ENCODE measurements at places on chromosomes 13 and 19.

DNA sequence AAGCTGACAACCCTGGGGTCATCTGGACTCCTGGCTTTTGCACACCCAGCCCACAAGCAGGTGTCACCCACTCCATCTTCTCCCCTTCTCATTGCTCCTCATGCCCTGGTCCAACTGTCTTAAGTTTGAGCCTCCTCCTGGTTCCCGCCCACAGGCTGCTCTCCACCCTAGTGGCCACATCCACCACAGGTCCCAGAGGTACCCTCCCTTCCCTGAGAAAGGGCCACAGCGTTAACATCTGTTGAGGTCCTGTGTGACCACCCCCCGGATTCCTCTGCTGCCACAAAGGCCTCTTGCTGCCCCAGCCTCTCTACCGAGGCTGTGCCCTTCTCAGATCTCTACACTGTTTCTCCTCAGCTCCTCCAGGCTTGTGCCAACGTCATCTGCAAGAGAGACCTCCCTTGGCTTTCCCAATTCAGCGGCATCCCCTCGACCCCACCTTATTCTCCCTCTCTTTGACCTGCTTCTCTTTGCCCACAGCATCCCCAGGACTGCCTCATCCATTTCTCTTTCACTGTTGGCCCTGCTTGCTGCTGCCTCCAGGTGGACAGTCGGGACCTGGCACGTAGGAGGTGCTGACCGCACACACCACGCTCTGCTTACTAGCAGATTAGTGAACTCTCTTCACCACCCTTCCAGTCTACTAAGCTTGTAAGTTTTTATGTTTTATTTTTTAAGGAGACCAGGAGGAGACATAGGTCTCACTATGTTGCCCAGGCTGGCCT lies 33.3 kb downstream of the SUGP2 start:
- no peak for DNase-seq

DNA sequence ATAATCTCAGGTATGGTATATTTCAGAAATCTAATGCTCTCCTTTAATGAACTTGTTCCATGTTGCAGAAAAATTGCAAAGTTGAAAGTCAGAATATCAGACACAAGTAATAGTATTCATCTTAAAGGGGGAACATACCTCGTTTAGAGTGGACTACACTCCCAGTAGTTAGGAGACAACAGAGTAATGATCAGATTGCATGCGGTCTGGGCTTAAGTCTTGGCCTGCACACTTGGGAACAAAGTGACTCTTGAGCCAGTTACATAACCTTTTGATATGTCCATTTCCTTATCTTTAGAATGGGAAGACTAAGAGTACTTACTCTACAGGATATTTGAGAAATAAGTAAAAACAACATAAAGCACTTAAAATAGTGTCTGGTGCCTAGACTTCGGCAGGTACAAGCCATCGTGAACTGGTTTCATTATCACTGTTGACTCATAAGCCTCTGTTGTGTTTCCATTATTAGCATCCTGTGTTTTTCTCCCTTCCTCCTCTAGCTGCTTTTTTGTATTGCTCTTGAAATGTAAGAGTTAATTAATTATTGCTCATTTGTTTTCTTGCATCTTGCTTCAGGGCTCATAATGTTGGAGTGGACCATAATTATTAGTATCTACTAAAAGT lies 53.0 kb downstream of the DPY19L3 start:
- no peak for DNase-seq

DNA sequence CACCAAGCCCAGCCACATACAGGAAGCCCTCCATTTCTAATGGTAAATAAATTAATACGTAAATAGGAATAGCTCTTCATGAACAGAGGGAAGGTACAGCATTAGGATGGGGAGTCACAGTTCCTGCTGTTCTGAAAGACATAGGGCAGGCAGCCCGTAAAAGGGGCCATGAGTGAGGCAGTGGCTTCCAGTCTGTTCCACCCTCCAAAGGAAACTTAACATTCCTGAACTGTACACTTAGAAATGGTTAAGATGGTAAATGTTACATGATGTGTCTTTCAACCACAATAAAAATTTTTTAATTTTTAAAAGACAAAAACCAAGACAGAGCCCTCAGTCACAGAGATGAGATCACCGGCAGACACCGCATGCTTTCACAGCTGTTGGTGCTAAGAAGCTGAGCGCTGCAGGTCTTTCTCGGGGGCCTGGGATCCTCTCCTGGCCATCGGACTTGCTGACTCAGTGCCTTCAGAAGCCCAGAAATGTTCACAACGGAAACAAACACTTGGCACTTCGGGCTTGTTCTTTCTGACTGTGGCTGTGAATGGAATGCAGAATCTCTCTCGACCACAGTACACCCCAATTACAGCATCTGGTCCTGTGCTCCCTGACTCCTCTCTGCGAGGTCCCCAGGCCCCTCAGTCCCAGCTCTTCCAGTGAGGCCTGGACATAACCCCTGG lies 36.4 kb downstream of the EPS15L1 start:
- no peak for DNase-seq

DNA sequence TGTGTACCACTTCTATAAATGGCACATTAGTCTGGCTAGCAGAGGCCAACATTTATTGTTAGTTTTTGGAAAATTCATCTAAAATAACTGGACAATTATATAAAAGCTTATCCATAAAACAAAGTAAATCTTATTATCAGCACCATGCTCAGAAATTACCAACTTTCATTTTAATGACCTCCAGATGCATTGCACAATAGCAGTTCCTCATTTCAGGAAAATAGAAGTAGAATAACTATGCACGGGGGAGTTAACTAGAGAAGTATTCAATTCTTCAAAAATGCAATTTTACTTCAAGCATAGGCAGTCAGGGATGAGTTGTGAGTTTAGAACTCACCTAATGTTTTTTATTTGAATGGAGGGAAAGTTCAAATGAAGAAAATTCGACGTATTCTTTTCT lies 1023.5 kb downstream of the PCDH17 start:
- no peak for DNase-seq

GRCh38 chr13:110108348-110109139 lies 198.4 kb downstream of the COL4A1 start:
- DNase-seq: peak; percentile 63

Data from right lung (tissue), 10 donors.